ENCODE measurements at places on chromosomes 11 and 22.
A peak's percentile ranks its signal among the peaks of the same experiment; 100 is the strongest.

GRCh38 chr22:24965822-24966626 is 13.5 kb downstream of the KIAA1671 start:
- no peak for DNase-seq

GRCh38 chr22:35335936-35336781 is 36.5 kb downstream of the TOM1 start:
- no peak for DNase-seq

GRCh38 chr22:45529971-45530575 is 27.4 kb downstream of the FBLN1 start:
- peak; percentile 92 for DNase-seq

DNA sequence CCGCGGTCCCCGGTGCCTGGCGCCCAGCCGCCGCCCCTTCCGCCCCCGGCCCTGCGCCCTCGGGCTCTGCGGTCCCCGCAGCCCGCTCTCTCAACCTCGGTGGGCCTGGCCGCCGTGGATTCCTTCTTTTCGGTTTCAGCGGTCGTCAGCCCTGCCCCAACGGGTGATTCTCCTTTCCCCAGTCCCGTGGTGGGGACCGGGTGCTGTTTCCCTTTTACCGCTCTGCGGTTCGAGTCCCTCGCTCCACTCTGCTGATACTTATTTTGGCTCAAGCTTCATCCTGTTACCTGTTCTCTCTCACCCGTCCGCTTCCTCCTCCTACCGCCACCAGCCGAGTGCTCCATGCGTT is 494 bp downstream of the ZDHHC5 start:
- no peak for DNase-seq

GRCh38 chr11:110345743-110346142 is 49.3 kb upstream of the RDX start:
- no peak for DNase-seq

DNA sequence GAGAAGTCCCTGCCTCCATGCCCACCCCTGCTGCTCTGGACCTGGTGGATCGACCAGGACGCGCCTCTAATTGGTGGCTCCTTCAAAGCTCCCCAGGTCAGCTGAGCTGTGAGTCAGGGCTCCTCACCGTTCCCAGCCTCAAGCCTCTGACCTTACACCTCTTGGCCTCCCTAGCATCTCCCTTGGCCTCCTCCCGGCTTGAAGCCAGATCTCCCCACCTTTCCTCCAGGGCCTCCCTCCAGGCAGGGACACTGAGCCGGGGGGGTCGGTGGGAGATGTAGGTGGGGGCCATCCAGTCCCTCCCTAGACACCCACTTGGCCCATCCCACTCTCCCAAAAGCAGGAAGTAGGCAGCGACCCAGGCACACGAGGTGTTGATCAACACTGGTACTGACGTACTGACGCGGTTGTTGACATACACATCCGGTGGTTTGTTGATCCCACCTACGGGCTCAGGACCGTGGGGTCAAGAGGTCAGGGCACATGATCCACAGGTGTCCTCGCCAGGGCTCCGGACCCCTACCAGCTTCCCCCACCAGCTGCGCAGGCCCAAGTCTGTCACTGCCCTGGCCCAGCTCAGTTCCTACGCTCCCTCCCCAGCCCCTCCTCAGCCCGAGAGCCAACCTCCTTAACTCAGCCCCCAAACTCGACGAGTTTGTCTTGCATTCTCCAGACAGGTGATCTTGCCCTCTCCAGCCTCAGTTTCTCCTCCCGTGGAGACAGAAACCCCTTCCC is 802 bp downstream of the ATG2A start:
- no peak for DNase-seq

DNA sequence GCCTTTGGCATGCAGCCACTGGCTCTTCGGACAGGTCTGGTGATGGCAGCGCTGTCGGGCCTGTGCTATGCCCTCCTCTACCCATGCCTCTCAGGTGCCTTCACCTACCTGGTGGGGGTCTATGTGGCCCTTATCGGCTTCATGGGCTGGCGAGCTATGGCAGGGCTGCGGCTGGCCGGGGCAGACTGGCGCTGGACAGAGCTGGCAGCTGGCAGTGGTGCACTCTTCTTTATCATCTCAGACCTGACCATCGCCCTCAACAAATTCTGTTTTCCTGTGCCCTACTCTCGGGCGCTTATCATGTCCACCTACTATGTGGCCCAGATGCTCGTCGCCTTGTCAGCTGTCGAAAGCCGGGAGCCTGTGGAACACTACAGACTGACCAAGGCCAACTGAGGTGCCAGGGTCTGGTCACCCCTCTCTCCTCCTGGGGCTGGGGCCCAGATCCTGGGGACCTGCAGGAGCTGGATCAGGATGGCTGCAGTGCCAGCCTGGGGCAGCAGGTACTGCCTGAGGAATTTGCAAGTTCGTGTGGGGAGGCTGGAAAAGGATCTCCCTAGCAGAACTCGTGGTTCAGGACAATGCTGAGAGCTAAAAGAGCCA is 3.1 kb downstream of the TMEM86A start:
- DNase-seq = no peak

GRCh38 chr11:2992997-2993325 is 832 bp upstream of the NAP1L4 start:
- no peak for DNase-seq

GRCh38 chr22:42425337-42425988 is 6.7 kb downstream of the NFAM1 start:
- DNase-seq = no peak

- no peak for DNase-seq
Measured at GRCh38 chr22:40051322-40051721, 56.6 kb downstream of the FAM83F start.

- peak; percentile 52 for DNase-seq
Measured at GRCh38 chr22:38881464-38881871, 9.5 kb upstream of the CBX6 start.

GRCh38 chr11:126186708-126187529 is 24.5 kb downstream of the RPUSD4 start:
- DNase-seq = no peak

GRCh38 chr22:41001722-41002122 is 50.5 kb downstream of the RBX1 start:
- peak; percentile 59 for DNase-seq

- DNase-seq = no peak
Measured at GRCh38 chr22:20590477-20591294, 83.3 kb downstream of the MED15 start.

DNA sequence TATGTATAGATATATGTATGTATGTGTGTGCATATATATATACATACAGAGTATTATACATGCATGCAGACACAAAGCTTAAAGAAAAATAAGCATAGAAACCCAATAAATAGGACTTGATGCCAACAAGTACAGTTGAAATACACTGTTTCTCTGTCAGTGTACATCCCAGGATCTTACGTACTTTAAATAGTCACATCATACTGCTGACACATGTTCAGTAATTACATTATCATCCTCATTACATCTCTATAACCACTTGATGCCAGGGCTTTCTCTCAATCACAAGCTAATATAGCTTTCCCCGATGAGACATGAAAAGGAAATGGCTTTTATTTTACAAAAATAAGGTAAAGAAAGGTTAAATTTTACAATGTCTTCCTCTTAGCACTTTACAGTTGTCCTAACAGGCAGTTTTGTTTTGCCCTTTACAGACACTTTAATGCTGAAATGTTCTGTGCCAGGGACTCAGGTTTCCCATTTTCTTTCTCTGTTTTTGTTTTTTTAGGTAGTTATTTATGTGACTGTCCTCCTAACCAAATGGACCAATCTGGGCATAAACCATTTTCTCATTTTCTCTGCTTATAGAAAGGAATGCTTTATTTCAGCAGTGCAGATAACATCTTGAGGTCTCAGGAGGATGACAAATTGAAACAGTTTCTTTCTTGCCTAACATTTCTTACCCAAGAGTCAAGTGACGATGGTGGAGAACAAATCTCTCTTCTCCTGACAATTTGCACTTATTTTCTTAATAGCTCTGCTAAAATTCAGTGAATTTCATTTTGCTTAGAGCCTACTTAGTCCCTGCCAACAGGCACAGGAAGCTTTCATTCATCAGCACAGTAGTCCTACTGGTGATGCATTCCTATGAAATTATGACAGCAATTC is 350.2 kb downstream of the TTC28 start:
- DNase-seq = peak; percentile 47

GRCh38 chr22:23109441-23109978 is 32.3 kb downstream of the RSPH14 start:
- no peak for DNase-seq

DNA sequence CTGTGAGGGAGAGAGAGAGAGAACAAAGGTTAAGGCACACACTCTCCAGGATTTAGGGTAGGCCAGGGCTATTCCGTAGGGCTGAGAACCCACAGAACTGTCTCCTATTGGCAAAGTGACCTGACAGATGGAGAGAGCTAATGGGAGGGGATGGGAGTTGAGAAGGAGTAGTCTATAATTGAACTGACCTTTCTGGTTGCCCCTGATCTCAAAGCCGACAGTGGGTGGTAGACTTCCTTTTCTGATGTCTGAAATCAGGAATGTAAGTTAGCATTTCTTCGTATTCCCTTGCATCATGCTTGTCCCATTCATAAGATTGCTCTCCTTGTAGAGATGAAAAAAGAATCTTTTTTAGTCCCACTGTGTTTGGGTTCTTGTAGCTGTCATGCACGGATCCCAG is 210.1 kb downstream of the NTM start:
- DNase-seq = peak; percentile 69

- no peak for DNase-seq
Measured at GRCh38 chr11:13328286-13328685, 50.7 kb downstream of the BMAL1 start.

- DNase-seq = no peak
Measured at GRCh38 chr22:39434243-39434653, 22.6 kb upstream of the MGAT3 start.

DNA sequence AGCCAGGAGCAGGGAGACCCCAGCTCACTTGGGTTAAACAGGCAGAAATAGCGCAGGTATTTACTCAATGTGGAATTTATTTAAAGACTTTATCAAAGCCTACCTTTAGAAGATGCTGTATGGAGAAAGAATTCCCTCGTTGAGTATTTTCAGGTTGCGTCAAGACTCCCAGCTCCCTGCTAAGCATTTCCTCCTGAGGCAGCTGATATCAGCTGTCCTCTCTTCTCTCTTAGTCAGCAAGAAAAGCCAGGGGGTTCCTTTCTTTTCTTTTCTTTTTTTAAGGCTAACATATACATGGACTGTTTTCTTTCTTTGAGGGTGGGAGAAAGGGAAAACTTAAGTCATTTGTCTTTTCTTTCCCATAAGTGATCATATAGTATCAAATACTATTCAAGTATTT is 125.8 kb upstream of the POU2AF2 start:
- DNase-seq = no peak

Measured in fibroblast of skin of abdomen (primary cell).